Right forelimb (tissue), 1 donor: ENCODE measurements at places on chromosomes 16 and 17.

DNA sequence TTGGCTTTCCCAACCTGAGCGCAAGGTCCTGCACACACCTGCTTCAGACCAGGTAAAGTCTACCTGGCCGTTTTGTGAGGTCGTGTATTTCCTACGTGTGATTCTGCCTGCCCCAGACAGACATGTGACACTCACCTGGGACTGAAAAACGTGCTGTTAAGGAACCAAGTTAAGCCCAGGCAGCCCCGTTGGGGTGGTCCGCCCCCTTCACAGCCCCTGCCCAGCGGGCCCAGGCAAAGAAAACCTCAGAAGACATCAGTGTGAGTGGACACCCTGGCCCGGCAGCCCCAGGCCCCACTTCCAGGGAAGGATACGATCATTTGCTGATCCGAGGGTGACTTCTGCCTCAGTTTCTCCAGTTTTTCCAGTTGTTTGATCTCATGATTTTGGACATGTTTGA lies 4.7 kb downstream of the CIBAR2 start:
- DNase-seq = no peak

GRCh38 chr17:64718058-64718457 lies 56.0 kb upstream of the SMURF2 start:
- no peak for DNase-seq

DNA sequence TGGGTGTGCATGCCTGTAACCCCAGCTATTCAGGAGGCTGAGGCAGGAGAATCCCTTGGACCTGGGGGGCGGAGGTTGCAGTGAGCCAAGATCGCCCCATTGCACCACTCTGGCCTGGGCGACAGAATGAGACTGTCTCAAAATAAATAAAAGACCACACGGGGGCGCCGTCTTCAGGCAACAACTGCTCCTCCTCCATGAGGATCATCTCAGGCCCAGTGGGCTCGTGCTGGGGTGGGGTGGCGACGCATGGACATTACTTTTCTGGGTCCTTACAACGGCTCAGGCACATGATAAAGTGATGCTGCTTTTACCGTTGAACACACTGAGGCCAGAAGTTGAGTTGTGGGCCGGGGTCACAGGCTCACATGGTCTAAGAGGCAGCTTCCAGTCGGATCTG lies 56.2 kb downstream of the PRMT7 start:
- DNase-seq = no peak

GRCh38 chr17:47716375-47716774 lies 16.7 kb upstream of the TBX21 start:
- DNase-seq = no peak

DNA sequence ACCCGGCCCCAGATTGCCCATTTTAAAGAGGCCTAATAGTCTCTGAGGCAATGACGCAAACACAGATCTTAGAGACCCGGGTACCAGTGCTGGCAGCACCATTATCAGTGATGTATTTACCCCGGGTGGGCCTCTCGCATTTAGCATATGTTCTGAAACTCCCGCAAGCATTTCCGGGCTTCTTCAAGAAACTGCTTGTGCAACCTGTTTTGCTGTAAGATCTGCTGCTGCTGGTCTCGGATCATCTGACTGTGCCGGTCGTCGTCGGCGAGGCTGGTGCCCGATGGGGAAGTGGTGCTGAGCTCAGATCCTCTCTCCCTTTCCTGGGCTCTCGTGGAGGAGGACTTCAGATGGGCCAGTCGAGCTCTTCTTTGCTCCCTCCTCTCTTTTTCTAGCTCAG lies 12.5 kb downstream of the CEP295NL start:
- DNase-seq = no peak

DNA sequence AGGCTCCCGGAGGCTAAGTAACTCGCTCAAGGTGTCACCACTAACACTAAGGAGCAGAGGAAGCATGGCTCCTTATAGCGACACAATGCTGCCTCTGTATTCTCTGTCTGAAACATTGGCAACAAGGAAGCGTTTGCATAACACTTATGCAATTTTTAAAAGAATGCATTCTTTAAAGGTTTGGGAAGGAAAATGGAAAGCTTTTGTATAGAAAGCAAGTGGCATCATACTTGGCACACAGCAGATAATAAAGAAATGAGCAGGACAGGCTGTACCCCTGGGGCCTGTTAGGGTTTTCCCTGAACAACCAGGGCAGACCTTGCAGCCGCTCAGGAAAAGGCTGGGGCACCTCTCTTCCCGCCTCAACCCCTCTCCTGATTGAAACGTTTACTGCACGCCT lies 36.9 kb downstream of the PPL start:
- no peak for DNase-seq

GRCh38 chr16:19354371-19354770 lies 63.3 kb upstream of the TMC5 start:
- no peak for DNase-seq

DNA sequence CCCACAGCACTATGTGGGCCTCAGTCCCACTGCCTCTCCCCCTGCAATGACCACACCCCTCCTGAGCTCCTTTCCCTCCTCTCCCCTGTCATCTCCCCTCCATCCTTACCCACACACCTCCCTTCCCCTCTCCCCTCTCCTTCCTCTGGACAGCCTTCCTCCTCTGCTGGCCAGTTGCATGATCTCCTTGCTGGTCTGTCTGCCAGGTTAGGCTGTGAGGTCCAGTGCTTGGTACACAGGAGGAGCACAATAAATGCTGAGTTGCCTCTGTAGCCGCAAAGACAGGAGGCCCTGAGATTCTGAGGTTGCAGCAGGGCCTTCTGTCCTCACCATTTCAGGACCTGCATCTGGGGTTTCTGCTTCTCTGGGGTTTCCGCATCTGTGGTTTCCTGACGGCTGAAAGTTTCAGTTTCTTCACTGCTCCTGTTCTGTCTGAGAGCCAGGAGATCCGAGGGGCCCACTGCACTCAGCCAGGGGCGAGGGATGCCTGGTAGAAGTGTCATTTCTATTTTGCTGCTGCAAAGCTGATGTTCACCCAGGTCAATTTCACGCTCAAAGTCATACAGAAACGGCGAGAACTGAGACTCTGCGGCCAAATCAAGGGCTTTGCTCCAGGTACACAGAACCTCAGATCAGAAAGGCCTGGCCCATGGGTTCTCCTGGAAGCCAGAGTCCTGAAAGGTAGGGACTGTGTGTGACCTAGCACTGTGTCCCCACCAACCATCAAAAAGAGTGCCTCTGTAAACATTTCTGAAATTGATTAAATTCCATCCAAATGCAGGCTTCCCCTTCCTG lies 4.6 kb upstream of the SLC12A3 start:
- no peak for DNase-seq

DNA sequence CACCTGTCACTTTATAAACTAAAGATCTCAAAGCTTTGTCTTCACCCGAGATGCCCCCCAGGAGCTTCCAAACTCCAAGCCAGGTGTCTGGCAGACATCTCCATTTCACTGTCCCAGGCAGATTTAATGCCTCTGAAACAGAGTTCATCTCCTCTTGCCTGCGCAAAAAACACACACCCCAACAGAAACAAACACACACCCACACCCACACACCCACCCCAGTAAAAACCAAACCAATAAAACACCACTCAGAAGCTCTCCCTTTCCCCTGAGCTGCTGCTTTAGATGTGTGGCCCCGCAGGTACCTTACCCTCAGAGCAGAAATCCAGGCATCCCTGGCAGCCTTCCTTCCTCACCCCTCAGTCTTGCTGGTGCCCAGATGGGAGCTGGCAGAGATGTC lies 14.4 kb downstream of the SEC14L1 start:
- DNase-seq = no peak

- no peak for DNase-seq
These were observed 15.7 kb upstream of the CCL1 start for GRCh38 chr17:34378664-34379101.

DNA sequence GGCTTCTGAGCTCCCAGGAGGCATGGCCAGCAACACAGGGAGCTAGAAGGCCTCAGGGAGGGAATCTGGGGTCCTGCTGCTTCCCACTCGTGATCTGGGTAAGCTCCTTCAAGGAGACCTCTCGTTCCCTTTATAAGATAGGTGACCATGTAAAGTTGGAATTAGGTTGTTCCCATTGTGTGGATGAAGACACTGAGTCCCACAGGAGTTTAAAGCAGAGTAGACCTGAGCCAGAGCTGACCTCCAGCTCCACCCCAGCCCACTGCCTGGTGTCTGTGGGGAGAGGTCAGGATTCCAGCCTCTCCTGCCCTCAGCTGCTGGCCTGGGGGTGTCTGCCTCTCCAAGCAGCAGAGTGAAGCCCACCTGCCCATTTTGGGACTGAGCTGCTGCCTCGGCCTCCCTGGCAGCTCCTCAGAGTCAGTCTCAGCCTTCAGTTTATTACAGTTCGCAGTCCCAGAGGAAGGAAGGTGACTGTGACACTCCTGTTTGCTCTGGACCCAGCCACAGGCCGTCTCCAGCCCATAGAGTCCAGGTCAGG lies 33.1 kb upstream of the LGALS9 start:
- DNase-seq = no peak

DNA sequence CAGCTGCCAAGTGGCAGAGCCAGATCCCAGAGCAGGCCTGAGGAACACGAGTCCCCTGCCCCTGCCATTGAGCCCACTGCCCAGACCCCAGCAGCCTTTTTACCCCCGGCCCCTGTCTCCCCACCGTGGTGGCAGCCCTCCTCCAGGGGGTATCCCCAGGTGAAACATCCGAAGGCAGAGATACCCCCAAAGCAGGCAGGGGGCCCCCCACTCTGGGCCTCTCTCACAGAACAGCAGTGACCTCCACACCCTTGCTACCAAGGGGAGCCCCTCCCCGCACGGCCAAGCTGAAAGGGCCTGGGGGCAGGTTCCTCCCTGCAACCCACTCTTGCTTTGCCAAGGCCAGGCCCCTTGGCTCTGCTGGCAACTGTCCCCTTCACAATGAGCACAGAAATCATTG lies 142.2 kb downstream of the ENGASE start:
- DNase-seq = no peak

- DNase-seq = no peak
These were observed 981 bp upstream of the DUXB start for GRCh38 chr16:75702242-75702641.

DNA sequence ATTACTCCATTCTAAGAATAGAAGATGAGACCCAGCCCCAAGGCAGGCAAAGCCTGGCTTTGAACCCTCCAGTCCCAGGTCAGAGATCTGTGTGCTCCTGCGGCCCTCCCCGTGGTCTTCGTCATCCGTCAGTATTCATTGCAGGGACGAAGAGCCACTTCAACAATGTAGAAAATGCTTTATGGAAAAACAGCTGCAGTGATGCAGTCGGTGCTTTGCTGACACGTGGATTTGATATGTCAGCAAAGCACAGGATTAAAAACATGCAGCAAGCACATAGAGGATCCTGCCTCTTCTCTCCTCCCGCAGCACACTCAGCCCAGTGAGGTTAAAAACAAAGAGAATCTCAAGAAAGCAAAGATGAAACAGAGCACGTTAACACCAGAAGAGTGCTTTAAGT lies 117.1 kb upstream of the AXIN2 start:
- peak; percentile 45 for DNase-seq

DNA sequence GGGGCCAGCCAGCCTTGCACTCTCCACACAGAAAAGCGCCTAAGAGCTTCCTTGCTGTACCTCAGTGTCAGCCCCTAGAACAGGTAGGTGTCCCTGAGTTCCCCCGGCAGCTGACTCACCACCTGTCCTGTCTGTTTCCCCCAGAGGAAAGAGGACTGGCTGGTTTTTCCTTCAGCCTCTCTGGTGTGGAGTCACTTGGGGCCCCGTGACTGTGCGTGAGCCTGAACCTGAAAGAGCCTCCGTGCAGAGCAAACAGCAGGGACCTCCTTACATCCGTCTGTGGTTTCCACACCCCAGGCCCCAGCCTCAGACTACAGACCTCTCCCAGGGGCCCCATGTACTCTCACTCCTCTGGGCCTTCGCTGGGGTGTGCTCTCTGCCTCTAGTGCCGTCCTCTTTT lies 87.8 kb downstream of the GNAO1 start:
- DNase-seq = no peak

- DNase-seq = no peak
These were observed 1.1 kb upstream of the DNAJC7 start for GRCh38 chr17:42018339-42018738.

DNA sequence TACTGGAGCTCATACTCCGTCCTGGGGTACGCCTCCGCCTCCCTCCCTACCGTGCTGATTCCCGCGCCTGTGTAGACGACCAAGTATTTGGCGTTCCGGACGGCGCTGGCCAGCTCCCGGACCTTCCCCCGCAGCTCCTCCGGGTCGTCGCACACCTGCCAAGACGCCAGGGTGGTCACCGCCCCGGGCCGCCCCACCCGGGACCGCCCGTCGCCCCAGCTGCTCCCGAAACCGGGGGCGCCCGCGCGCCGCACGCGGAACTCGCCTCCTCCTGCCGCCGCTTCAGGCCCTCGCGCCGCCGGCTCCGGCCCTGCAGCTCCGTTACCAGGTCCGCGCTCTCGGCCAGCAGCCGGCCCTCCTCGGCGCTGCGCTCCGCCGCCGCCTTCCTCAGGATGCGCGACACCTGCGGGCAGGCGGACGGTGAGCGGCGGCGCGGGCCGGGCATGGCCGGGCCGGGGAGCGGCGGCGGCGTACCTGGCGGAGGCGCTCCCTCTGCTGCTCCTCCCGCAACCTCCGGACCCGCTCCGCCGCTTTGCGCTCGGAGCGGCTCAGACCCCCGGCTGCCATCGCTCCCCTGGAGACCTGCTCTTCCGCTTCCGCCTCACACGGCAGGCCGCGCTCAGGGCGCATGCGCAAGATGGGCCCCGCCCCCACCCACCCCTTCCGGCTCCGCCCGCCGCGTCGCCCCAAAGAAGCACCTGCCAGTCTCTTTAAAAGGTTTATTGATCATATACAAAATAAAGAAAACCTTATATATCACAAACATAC lies at the start of gene SIRT7:
Gene SIRT7, minus strand, starts transcription at position 612 of the 768 bp plus-strand sequence. Its CDS starts 45 bp downstream, at position 567.
- DNase-seq = peak; percentile 92

GRCh38 chr16:79099716-79100115 lies 500.8 kb downstream of the MAF start:
- no peak for DNase-seq

- no peak for DNase-seq
These were observed 19.0 kb upstream of the RPH3AL start for GRCh38 chr17:371583-371982.

- DNase-seq = no peak
These were observed 19.9 kb downstream of the MIS12 start for GRCh38 chr17:5506307-5506706.

GRCh38 chr16:6265968-6266367 lies 1066.7 kb upstream of the RBFOX1 start:
- no peak for DNase-seq

DNA sequence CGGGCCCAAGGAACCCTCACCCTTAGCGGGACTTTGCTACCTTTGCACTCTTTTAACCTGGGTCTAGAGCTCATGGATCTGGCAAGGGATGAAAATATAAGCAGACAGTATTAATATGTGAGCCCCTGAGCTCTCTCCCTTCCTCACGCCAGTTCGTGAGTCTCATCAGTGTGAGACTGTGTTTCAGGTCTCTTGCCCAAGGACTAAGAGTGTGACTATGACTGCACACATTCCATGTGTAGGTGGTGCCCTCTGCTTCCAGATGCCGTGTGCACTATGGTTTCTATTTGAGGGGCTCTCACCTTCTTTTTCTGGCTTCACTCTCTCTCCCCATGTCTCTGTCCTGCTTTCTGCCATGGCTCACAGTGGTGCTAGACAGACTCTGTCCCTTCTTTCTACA lies 40.5 kb downstream of the DHRS7B start:
- no peak for DNase-seq

GRCh38 chr17:45129940-45130680 lies 2.2 kb downstream of the PLCD3 start:
- DNase-seq = peak; percentile 38

- DNase-seq = peak; percentile 49
These were observed 1.0 kb downstream of the FOXJ1 start for GRCh38 chr17:76139801-76140660.

- no peak for DNase-seq
These were observed 2.1 kb downstream of the ANTKMT start for GRCh38 chr16:722835-723633.
